ENCODE measurements at places on chromosomes 2 and 18.

GRCh38 chr18:6792391-6792790, 62.9 kb downstream of the ARHGAP28 start:
- DNase-seq = no peak

DNA sequence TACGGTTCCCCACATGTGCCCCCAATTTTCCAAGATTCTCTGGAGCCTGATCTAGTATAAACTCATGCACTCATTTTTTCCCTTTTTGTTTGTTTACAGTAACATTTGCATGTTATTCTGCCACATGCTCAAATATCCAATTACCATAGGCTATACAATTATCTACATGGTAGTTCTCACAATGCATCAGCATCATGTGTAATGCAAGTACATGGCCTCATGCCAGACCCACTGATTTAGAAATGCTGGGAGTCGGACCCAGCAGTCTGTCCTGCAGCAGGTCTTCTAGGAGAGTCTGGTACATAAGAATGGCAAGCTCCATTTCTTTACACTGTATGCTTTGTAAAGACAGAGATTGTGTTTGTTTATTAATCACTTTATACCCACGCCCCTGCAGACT, 107.7 kb downstream of the CBLN2 start:
- DNase-seq = no peak

- DNase-seq = peak; percentile 84
Observed at GRCh38 chr2:9538000-9538507, 17.6 kb downstream of the ADAM17 start.

DNA sequence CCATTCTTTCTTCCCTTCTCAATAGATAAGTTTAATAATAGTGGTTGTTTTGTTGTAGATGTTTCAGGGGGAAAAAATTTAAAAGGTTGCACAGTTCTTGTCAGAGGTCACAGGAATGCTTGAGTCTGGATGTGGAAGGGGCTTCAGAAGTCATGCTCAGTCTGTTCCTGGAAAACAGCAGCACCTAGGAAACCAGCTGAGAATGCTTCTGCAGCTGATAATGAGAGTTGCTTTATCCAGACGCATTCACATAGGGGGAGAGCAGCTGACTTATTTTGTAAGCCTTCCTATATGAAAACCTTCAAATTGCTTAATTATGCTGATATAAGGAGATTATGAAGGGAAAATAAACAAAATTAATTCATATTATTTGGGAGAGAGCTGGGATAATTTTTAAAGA, 235.5 kb downstream of the GULP1 start:
- no peak for DNase-seq

DNA sequence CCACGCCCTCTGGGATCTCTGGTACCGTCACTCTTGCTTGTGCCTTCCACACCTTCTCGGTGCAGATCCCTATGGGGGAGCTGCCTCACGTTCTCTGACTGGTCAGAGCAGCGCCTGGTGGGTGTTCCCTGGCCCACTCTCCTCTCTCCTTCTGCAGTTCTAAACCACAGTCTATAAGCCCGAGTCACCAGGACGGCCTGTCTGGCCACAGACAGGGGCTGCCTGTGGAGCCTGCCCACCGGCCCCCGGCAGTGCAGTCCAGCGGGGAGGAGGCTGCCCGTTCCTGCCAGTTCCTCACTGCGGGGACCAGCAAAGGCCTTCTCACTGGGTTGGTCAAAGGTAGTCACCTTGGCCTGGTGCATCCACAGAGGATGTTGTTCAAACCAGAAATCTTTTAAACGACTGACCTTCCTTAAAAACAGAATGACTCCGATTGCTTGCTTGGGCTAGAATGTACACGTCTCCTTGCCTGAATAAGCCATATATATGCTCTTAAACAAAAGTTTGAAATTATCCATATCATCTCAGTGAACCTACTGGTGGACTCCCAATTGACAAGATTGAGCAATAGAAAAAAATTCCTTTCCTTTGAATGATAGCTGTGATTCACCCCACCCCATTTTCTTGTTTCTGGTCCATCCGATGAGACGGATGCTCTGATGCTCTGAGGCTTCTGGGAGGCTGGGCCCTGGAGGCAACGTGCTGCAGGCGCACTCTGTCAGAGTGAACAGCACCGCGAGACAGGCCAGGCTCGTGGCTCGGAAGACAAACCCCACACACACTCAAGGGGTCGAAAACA, 61.2 kb downstream of the RALBP1 start:
- no peak for DNase-seq

DNA sequence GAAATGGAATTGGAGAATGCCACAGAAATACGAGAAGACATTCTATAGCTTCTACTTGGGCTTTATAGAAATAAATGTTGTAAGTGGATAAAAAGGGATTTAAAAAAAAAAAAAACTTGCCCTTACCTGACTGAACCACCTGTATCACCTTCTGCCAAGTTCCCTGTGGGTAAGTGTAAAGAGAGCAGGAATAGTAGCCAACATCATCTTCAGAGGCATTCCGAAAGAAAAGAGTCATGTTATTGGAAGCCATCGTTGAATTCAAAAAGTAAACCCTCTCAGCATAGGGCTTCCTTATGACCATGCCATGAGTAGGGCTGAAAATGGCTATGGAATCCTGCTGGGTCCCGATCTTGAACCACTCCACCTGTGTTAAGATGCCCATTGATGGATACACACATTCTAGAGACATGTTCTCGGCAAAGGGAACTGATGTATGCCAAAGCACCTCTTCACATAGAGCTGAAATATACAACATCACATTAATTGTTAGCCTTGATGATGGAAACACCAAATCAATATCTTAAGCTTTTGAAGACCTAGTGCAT, 991 bp downstream of the CD226 start:
- DNase-seq = no peak

DNA sequence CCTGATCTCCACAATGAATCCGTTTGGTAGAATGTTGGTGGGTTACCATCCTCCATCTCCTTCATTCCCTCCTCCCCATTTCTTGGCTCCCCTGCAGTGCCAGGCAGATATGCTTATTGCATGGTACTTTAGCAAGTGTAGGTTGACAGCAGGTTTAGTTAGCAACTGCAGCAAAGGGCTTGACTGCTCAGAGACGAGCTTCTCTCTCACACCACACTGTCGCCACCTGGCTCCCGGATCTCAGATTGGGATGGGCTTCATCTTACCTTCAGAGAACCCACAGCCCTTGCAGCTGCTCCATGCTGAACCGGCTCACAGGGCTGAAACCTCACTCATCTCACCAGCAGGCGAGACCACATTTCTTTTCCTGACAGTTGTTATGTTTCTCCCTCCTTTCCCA, 88.8 kb downstream of the VWA3B start:
- DNase-seq = peak; percentile 24

GRCh38 chr2:98550165-98550564, 58.1 kb downstream of the COA5 start:
- DNase-seq = no peak

GRCh38 chr2:113922784-113923183, 32.9 kb downstream of the ACTR3 start:
- no peak for DNase-seq

GRCh38 chr2:177314722-177315264, 50.3 kb upstream of the NFE2L2 start:
- no peak for DNase-seq

DNA sequence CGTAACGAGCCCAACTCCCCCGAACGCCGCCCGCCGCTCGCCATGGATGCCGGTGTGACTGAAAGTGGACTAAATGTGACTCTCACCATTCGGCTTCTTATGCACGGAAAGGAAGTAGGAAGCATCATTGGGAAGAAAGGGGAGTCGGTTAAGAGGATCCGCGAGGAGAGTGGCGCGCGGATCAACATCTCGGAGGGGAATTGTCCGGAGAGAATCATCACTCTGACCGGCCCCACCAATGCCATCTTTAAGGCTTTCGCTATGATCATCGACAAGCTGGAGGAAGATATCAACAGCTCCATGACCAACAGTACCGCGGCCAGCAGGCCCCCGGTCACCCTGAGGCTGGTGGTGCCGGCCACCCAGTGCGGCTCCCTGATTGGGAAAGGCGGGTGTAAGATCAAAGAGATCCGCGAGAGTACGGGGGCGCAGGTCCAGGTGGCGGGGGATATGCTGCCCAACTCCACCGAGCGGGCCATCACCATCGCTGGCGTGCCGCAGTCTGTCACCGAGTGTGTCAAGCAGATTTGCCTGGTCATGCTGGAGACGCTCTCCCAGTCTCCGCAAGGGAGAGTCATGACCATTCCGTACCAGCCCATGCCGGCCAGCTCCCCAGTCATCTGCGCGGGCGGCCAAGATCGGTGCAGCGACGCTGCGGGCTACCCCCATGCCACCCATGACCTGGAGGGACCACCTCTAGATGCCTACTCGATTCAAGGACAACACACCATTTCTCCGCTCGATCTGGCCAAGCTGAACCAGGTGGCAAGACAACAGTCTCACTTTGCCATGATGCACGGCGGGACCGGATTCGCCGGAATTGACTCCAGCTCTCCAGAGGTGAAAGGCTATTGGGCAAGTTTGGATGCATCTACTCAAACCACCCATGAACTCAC, 673 bp downstream of the PCBP1 start:
- DNase-seq = peak; percentile 78

- peak; percentile 69 for DNase-seq
Observed at GRCh38 chr18:363301-364085, 95.6 kb upstream of the THOC1 start.

GRCh38 chr2:211816754-211817153, 721.8 kb downstream of the ERBB4 start:
- DNase-seq = no peak

GRCh38 chr2:83459456-83459855, 999.6 kb downstream of the SUCLG1 start:
- DNase-seq = peak; percentile 2

- no peak for DNase-seq
Observed at GRCh38 chr2:33264766-33265165, 211.7 kb upstream of the RASGRP3 start.

GRCh38 chr2:36554531-36554930, 43.4 kb downstream of the FEZ2 start:
- peak; percentile 44 for DNase-seq

DNA sequence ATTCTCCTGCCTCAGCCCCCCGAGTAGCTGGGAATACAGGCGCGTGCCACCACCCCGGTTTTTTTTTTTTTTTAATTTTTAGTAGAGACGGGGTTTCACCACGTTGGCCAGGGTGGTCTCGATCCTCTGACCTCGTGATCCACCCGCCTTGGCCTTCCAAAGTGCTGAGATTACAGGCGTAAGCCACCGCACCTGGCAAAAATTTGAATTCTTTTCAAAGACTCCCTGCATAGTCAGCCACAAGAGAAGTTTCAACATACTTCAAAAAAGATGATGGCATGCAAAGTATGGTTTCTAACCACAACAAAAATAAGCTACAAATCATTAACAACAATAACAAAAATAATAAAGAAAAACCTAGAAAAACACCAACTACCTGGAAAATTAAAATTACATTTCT, 22.0 kb downstream of the HYCC2 start:
- DNase-seq = no peak

GRCh38 chr18:6745504-6746031, 16.1 kb downstream of the ARHGAP28 start:
- DNase-seq = no peak

- peak; percentile 87 for DNase-seq
Observed at GRCh38 chr2:241844066-241844728, 14.5 kb downstream of the PDCD1 start.

DNA sequence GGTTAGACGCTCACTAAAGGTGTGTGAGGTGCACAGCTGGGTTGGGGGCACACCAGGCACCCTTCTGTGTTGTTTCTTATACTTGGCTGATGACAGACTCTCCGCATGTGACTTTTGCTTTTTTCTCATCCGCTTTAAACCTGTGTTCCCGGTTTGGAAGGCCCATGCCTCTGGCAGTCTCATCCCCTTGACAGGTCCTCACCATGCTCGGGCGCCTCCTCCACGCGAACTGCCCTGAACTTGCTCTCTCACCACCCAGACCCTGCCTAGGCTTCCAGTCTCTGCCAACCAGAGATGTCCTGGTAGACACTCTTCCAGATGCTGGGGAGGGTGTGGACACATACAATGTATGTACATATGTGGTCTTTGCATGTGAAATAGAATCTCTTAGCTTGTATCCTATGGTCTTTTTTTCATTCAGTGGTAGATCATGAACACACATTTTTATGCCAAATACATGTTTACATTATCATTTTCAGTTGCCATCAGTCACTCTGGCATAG, 79.8 kb downstream of the LIMS1 start:
- DNase-seq = no peak

DNA sequence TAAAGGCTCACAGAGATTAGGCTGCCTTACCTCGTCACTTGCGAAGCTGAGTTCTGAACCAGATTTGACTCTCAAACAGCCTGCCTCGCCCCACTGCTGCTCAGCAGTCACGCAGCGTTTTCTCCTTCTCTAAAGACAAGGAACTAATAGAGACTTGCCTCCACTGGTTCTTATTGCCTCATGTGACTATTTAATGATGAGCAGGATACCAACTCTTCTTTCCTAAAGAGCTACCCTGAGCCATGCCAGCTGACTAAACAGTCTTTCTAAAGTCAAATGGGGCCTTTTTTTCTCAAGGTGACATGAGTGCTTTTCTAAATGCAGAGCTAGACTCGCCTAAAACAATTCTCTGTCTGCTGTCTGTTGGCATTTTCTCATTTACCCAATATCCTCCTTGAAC, 147.5 kb downstream of the NCKAP5 start:
- DNase-seq = no peak

- no peak for DNase-seq
Observed at GRCh38 chr2:59588286-59588685, 965.2 kb downstream of the BCL11A start.

- peak; percentile 73 for DNase-seq
Observed at GRCh38 chr2:209526561-209526960, 102.7 kb downstream of the MAP2 start.

DNA sequence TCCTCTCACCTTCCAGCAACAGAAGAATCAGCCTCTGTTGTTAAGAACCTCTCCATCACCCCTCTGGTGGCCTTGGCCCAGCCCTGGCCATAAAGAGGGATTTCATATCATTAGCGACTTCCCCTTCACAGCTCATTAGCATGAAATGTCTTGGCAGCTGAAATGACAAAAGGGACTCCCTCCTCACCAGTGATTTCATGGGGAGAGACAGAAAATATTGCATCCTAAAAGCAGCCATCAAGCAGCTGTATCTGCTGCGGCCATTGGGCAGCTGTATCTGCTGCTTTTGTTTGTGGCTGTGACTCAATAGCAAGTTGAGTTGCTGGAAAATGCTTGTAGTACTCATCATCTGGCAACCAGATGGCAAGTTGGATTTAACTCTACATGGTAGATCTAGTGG, 105.9 kb upstream of the RMDN2 start:
- DNase-seq = peak; percentile 60
